ENCODE measurements at places on chromosomes 5 and 9. TPM values are rescaled to one million over a fixed set of nuclear protein-coding genes. Genes with fewer than 3 reads are reported as not detected.

RNF130 gene
- 42.0 TPM for total RNA-seq

GRCh38 chr9:95545831-95546567 lies 29.2 kb upstream of the PTCH1 start:
- no peak for DNase-seq

DNA sequence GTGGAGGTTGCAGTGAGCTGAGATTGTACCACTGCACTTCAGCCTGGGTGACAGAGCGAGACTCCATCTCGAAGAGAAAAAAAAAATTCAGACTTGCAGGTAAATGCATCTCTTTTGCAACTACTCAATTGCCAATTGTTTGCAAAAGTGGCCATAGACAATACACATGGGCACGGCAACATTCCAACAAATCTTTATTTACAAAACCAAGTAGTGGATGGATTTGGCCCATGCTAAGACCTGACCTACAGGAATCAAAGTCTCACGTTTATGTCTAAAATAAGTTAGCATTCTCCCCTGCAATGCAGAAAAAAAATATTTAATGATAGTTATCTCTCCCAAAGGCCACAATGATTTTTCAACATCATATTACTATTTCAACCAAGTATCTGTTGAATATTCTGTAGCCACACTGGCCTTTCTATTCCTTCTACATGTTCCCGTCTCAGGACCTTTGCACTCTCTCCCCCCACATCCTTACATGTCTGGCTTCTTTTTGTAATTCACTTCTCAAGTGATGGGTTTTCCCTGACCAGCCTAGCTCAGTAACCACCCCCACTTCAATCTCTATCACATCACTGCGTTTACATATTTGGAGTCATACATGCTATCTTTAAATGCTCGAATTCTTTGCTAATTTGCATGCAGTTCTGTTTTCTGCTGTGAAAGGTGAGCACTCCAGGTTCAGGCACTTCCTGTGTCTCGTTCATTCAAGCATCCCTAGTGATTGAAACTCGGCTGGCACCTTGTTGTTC lies 54.2 kb downstream of the FNBP1 start:
- no peak for DNase-seq

GZMA gene
- total RNA-seq: 0.13 TPM

DNA sequence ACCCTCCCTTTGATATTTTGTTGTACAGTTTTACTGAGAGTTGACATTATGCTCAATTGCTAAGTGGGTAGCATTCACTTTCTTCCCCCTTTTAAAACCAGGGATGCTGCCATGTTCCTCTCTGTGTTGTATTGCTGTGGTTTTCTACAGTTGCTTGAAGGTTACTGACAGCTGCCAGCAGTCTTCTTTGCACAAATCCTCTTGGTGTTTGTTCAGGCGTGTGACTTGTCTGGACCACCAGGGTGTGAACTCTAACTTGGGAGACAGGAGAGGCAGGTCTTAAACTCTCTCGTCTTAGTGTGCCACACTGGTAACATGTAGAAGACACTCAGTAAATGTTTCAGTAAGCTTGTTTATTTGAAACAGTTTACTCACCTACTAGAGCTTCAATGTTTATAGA lies 25.1 kb downstream of the SLC44A1 start:
- no peak for DNase-seq

DNA sequence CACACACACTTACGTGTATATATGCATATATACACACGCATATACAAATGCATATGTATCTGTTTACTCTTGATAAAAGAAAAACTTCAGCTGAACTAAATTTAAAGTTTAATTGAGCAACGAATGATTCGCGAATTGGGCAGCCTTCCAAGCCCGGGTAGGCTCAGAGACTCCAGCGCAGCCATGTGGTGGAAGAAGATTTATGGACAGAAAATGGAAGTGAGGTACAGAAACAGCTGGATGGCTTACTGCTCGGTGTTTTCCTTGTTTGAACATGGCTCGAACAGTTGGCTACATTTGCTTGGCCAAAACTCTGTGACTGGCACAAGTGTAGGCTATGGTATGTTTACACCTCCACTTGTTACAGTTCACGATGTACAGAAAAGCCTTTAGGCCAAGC lies 239.3 kb upstream of the PRDM9 start:
- no peak for DNase-seq

FAXDC2 gene
- total RNA-seq: 5.0 TPM

GRCh38 chr9:99044827-99045226 lies 60.1 kb upstream of the TGFBR1 start:
- no peak for DNase-seq

Data from dermis microvascular lymphatic vessel endothelial cell (primary cell).